ENCODE measurements at places on chromosomes 11 and 22.

- no peak for DNase-seq
Measured at GRCh38 chr22:46531581-46532175, 5.7 kb downstream of the CELSR1 start.

- no peak for DNase-seq
Measured at GRCh38 chr22:35531676-35532075, 9.0 kb upstream of the RASD2 start.

- DNase-seq, result no peak
Measured at GRCh38 chr22:26196657-26197056, 27.4 kb downstream of the SEZ6L start.

GRCh38 chr22:21690401-21690801 lies 24.6 kb downstream of the PPIL2 start:
- peak; percentile 48 for DNase-seq

GRCh38 chr11:134153147-134153905 lies 70.4 kb downstream of the NCAPD3 start:
- no peak for DNase-seq

GRCh38 chr11:11724994-11725393 lies 103.2 kb upstream of the GALNT18 start:
- no peak for DNase-seq

DNA sequence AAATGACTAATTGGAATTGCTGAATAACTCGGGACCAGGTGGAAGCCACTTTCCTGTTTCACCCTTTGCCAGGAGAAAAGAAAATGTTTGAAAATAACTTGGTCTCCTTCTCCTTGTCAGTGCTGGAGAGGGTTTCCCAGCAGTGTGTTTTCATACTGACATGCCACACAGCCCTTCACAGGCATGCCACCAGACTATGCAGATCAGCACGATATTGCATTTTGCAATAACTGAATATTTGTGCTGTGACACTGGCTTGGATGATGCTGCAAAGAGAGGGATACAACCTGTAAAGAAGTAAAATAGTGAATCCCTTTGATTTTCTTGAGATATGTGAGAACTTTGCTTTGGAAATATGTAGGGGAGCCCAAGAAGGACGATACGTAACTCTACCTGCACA lies 200.0 kb upstream of the NAV2 start:
- no peak for DNase-seq

DNA sequence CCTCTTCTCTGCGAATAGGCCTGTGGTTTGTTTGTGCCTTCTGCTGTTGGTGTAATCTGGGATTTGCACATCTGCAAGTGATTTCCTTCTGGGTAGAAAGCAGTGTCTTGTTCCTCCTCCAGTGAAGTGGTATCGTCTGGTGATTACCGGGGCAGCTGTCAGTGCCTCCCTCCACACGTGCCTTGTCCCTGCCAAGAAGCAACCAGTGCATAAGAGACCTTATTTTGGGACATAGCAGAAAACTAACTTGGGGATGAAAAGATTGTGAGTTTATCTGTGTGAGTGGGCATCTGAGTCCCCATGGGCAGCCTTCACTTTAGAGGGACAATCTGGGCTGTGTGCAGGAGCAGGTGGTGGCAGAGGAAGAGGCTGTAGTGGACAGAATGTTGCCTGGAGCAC lies 71.5 kb upstream of the SORL1-AS1 start:
- no peak for DNase-seq

DNA sequence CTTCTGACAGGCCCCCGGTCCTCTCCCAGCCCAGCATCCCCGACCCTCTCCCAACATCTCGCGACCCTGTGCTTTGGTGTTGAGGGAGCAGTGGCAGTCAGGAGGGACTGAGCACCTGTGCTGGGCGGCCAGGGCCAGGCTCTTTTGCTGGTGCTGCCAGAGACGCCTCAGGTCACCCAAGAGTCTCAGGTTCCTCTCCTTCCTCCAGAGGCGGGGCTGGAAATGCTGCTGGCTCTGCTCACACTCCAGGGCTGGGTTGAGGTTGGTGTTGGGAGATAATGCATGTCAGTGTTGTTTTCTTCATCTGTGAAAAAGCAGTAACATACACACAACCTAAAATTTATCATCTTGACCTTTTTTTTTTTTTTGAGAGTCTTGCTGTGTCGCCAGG lies 1.2 kb upstream of the IGLL1 start:
- DNase-seq, result no peak

GRCh38 chr11:62994775-62995174 lies 10.0 kb upstream of the SLC22A6 start:
- DNase-seq, result no peak

GRCh38 chr11:68652683-68653156 lies 31.6 kb upstream of the GAL start:
- peak; percentile 78 for DNase-seq

DNA sequence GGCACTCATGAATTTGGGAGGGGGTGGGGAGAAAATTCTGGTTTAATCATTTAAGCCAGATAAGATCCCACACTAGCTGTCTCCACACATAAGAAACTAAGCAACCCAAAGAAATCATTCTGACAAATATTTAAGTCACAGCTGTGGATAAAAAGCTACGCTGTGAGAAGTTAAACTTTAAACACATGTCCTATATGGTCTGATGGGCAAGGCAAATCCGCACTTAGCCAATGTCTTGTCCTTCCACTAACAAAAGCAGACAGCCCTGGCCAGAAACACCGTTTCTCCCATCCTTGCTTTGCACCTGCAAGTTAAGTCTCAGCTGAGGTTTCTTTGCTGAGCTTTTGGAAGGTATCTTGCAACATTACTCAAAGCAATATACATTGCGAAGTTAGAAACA lies 68.0 kb downstream of the ETS1 start:
- no peak for DNase-seq

- peak; percentile 53 for DNase-seq
Measured at GRCh38 chr11:27234043-27234668, 128.9 kb downstream of the CCDC34 start.

GRCh38 chr11:1699771-1700170 lies 2.8 kb downstream of the KRTAP5-6 start:
- peak; percentile 27 for DNase-seq

DNA sequence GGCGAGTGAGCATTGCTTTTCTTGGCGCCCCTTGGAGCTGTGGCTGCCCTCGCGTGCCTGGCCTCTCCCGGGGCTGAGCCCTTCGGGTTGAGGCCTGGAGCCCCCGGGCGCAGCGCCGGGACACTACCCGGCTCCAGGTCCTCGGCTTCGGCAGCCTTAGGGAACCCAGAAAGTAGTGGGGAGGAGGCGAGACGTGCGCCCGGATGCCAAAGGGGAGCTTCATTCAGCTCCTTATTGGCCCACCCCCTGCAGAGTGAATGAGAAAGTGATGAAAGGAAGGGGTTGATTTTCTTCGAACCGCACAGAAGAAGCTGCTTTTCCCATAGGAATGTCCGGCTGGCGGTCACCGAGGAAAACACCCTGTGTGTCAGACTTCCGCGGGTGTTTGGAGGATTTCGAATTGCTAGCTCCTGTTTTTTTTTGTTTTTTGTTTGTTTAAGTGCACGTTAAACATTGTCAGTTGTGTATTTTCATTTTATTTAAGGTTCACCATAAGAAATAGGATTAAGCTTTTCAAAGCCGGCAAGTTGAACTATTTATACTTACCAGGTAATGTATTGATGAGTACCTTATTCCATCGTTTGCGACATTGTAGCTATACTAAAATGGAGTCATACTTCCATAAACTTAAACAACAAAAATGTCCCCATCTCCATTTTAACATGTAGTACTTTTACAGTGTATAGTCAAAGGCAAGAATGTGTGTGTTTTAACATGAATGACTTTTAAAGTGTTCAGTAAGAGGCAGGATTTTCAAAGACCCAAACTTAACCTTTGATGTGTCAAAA lies 841 bp upstream of the EIF4G2 start:
- DNase-seq, result no peak

DNA sequence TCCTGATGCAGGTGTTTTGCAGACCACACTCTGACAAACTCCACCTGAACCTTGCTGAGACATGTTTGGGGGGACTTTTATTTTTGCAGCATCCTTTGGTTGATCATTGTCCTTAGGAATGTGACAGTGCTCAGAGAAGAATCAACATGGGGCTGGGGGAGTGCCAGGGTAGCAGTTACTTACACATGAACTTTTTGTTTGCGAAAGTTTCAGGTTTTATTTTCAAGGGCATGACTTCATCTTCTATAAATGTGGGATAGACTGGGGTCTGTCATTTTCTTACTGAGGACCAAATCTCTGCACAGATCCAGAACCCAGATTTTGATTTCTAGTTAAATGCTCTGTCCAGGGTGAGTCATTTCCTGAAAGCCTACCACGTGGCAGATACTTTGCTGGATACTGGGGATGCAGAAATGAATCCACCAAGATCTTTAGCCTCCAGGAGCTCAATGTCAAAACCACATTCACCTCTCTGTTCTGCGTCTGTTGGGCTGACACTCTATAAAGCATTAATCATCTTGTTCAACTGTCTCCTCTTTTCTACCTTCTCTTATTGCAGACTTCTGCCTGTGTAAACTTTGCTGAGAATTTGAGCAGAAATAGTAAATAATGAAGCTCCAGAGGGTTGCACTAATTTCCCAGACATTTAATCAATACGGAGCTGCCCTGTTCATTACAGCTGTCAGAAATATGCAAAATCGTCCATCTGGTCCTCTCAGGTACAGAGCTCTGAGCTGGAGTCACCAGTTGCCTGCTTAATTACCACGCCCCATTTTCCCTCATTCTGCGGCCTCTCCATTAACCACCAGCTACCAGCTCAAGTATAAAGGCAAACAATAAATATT lies 387.9 kb downstream of the MIAT start:
- DNase-seq, result no peak

DNA sequence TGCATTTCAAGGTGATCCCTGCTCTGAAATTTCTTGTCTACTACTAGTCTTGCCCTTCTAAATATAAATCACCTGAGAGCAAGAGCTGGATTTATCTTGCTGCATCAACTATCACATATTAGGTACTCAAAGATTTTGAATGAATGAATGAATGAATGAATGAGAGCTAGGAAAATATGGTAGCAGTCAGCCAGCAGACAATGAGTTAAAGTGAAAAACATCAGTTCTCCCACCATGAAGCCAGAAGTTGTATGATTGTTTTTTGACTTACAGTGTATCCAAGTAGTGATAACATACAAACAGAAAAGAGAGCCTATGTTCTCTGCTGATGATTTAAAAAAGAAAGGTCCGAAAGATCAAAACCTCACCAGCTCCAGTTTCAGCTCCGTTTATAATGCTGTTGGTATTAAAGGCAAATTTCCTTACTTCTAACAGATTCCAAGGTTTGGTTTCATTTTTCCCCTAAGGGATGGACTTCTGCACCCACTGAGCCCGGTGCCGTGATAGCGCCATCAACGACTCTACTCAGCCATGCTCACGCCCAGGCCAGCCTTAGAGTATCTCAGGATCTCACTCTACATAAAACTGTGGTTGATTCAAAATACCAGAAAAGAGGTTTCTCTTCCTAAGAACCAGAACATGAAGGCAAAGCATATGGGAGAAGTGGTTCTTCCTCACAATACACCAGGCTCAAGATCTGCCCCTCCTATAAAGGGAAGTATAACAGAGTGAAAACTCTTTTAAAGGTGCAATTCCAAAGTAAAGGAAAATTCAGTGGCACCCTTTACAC lies 92.0 kb downstream of the SGSM3 start:
- DNase-seq, result no peak

DNA sequence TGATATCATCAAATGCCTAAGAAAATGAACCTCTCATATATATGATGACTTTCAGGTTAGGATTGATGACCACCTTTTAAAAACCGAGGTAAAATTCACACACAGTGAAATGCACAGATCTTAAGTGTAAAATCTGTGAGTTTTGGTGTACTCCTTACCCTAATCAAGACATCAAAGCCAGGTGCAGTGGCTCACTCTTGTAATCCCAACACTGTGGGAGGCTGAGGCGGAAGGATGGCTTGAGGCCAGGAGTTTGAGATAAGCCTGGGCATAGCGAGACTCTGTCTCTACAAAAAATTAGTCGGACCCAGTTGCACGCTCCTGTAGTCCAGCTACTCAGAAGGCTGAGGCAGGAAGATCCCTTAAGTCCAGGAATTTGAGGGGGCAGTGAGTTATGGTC lies 140.4 kb downstream of the UVRAG start:
- no peak for DNase-seq

- no peak for DNase-seq
Measured at GRCh38 chr11:29125606-29126005, 891.2 kb downstream of the KCNA4 start.

DNA sequence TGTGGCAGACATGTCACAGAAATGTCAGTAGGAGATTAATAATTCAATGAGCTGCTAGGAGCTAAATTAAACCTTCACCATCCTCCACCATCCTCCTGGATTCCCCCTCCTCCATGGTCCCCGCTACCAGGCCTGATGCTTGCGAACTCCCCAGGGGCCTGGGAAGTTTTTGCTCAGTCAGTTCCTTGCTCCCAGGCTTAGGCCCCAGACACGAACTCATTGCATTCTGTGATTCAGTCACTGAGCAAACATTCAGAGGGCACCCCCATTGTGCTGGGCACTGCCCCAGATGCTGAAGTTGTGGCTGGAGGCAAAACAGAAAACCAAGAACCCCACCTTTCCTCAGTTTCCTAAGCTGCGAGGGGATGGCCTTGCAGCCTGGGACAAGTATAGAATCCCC lies 14.3 kb downstream of the NPTXR start:
- DNase-seq, result no peak

- DNase-seq, result no peak
Measured at GRCh38 chr11:12150831-12151382, 40.5 kb downstream of the MICAL2 start.

GRCh38 chr11:112219476-112220232 lies 6.6 kb upstream of the PTS start:
- peak; percentile 76 for DNase-seq

GRCh38 chr11:57476757-57477506 lies 16.6 kb downstream of the RTN4RL2 start:
- DNase-seq, result peak; percentile 77

- DNase-seq, result no peak
Measured at GRCh38 chr22:45454275-45454674, 40.8 kb downstream of the RIBC2 start.

DNA sequence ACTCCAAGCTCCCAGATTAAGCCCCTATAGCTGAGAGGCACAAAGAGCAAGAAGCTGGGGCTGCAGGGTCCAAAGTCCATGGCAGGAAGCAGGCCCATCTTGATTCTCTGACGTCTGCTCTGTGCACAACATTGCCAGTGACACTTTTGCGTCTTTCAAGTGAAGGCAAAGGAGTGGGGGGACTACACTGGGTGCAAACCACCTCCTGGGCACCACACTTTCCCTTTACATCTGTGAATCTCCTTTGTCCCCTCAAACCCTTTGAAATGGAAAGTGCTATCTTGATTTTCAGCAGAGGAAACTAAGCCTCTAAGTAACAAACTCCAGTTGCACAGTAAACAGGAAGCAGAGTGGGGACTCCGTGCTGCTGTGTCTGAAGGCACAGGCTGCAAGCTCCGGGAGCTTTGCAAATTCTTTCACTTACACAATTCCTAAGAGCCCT lies 428.0 kb downstream of the LARGE1 start:
- no peak for DNase-seq

DNA sequence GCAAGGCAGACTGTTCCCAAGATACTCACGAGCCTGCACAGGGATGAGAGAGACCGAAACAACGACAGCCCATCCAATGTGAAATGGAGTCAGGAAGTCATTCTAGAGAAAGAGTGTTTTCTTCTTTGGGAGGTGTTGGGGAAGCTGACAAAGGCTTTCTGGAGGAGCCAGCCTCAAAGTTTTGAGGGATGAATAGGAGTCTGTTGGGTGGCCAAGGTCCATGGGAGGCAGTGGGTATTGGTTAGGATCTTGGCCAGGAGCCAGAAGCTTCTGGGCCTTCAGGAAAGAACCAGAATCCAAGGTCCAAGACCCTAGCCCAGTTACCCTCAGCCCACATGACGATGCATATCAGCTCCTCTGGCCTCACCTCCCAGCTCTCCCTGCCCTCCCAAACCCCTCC lies 59.9 kb upstream of the SHISAL1 start:
- no peak for DNase-seq

GRCh38 chr22:46064966-46065666 lies 85.2 kb upstream of the PPARA start:
- DNase-seq, result no peak

GRCh38 chr22:49431551-49431950 lies 396.1 kb downstream of the BRD1 start:
- DNase-seq, result no peak
